ENCODE measurements at places on chromosomes 6 and 20.
A peak's percentile ranks its signal among the peaks of the same experiment; 100 is the strongest.

DNA sequence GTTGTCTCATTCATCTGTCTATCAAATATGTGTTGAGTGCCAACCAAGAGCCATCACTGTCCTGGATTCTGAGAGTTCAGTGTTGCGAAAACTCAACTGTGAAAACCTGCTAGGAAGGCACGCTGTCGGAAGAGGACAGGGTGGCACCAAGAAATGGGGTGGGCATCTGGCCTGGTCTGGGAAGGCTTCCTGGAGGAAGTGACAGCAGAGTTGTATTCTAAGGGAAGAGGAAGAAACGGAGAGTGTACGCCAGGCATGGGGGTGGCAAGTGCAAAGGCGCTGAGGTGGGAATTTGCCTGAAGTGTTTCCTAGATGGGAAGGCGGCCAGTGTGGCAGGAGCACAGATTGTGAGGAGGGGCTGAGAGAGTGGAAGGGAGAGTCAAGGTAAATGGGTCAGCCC, 91.2 kb downstream of the ANKRD60 start:
- DNase-seq: no peak

GRCh38 chr6:11592294-11592906, 54.9 kb downstream of the TMEM170B start:
- DNase-seq: no peak

DNA sequence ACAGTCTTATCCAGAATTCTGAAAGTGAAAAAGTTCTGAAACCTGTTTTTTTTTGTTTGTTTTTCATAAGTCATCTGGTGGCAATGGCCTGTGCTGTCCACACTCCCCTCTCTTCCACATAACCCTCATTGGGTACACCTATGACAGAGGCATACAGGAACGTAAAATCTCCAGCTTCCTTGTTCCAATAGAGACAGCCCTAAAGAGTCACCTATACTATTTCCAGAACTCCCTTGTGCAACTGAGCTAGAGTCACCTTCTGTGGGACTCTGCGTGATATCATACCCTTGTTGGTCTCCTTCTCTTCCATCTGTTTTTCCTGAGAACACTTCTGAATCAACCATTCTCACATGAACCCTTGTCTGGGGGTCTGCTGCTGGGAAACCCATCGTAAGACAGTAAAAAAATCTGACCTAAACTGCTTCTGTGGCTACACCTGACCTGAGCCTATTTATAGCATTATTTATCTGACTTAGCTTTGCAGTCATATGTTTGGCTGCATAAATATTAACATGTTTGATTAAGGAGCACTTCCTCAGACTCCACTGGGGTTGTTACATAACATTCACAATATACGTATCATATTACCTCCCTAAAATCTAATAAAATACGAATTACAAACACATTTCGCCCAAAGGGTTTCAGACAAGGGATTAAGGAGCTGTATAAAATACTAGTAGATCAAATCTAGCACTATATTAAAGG, 151.9 kb downstream of the PTPRT start:
- DNase-seq: no peak

DNA sequence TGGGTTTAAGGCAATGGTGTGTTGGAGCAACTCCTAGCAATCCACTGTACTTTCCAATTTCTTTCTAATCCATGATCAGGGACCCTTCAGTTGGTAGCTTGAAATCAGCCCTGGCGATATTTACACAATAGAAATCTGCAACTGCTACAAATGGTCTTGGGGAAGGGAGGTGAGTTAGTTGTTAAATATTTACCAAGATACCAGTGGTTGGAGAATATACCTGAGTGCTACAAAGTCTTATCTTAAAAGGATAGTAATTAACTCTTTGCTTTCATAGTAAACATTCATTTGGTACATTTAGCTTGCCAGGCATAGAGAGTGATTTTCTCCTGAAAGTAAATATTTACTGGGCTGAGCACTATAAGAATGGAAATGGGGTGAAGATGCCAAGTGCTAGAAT, 568.2 kb downstream of the BCKDHB start:
- no peak for DNase-seq

- no peak for DNase-seq
Measured at GRCh38 chr6:20665290-20665689, 131.0 kb downstream of the CDKAL1 start.

DNA sequence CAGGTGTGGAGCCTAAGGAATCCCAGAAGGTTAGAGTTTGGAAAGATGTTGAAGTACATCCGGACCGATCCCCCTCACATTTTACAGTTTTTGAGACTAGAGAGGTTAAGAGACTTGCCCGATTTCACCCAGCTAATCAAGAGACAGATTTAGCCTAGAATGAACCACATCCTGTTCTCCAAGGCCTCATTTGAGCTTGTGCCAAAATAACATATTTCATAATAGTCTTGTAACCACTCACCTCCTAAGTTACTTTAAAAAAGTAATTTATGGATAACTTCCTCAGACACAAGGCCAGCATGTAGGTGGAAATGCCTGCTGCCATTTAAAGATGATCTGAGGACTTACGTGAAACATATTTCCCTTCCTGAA, 39.8 kb upstream of the ARHGAP18 start:
- no peak for DNase-seq

DNA sequence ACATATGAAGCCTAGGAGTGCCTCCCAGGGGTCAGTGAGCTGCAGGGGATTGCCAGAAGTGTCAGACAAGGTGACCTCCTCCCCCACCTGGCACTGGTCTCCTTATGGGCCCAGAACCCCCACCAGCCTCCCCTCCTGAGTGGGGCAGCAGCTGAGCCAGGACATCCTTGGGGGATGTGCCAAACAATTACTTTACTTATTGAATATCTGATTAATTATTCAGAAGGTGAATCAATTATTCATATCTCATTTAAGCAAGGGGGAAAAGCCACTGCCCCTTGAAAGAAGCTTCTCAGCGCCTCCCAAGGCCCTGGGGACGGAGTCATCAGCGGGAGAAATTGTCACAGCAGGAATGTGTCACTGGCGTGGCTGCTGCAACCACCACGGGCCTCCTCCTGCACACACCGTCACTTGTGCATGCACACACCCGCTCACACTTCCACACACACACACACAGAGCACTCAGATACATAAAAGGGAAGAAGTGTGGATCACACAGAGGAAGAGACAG, 123.4 kb upstream of the MAFB start:
- DNase-seq: no peak

DNA sequence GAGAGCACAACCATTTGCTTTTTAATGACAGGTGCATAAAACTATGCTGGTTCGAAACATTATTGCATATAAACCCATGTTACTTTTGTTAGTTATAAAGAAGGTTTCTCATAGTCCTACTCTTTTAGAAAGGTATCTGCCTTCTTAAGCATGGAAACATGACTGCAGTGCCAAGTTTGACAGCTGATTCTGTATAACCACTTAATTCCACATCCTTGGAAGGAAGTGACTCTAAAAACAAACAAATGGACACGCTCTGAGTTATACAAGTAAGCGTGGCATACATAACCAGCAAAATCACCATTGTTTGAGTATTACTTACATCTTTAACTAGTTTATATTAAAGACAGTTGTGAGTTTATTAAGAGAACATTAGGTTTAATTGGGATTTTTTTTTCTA, 125.0 kb upstream of the HDGFL1 start:
- DNase-seq: no peak

GRCh38 chr6:21840428-21840827, 246.9 kb downstream of the SOX4 start:
- DNase-seq: no peak

GRCh38 chr20:51788822-51789221, 13.5 kb downstream of the SALL4 start:
- no peak for DNase-seq

GRCh38 chr6:141498977-141499376, 633.7 kb upstream of the GJE1 start:
- no peak for DNase-seq

DNA sequence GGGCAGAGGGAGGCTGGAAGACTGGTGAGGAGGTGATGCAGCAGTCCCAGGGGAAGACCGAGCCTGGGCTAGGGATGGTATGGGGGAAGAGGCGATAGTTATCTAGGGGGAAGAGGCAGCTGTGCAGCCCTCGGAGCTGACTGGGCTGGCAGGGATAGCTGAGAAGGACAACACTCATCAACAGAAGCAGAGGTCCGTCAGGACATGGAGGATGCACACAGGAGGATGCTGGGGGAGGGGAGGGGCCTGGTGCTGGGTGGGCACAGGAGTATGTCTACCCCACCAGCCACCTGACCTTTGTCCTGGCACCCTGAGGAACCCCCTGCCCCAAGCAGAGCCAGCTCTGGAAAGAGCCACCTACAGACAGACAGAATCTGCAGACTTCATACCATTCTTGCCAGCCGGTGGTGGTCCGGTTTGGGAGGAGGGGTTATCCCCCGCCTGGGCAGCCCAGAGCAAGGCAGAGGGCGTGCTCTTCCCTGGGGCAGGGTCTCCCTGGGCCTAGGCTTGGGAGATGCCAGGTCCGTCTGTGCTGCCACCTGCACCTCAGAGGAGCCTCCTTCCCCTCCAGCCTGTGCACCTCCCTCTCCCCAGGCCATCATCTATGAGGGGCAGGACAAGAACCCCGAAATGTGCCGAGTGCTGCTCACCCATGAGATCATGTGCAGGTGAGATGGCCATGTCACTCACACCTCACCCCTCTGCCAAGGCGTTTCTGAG, 14.9 kb downstream of the EBF4 start:
- no peak for DNase-seq

GRCh38 chr6:15870333-15871043, 207.7 kb upstream of the DTNBP1 start:
- no peak for DNase-seq

DNA sequence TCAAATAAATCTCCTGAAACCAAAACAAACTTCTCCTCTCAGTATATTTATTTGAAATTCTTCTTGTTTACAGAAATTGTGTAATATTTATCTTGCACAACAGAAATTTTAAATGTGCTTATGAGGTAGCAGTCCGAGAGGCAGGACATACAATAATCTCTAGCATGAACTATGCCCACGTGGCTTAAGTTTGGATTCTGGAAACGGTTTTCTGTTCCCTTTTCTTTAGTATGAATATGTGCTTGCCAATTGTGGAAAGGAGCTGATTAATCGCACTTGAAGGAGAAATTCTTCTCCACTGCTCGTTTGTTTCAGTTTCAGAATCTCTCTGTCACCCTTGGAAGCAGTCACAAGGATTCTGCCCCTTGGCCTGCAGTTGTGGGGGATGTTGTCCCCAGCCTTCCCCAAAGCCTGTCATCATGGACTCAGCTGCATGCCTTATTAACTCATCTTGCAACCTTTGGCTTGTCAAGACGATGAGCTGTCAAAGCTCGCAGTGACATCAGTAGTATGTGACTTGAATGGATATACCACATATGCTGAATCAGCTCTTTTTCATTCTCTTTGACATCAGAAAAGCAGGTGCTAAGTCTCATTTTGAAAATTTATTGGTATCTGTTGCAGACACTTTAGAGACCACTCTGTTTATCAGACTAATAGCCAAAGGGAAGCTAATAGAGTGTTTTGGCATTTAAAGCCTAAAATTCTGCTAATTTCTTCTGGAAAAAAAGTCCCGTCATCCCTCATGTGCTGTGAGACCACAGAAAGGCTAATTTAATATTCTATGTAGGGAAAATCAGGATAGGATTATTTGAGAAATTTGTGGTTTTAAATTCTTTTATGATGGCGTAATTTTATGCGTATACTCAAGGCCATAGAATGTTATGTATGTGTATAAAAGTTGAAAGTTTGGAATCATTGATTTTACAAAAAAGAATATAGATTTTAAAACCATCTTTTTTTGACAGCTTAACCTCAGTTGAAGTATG, 186.8 kb downstream of the ARID1B start:
- no peak for DNase-seq

DNA sequence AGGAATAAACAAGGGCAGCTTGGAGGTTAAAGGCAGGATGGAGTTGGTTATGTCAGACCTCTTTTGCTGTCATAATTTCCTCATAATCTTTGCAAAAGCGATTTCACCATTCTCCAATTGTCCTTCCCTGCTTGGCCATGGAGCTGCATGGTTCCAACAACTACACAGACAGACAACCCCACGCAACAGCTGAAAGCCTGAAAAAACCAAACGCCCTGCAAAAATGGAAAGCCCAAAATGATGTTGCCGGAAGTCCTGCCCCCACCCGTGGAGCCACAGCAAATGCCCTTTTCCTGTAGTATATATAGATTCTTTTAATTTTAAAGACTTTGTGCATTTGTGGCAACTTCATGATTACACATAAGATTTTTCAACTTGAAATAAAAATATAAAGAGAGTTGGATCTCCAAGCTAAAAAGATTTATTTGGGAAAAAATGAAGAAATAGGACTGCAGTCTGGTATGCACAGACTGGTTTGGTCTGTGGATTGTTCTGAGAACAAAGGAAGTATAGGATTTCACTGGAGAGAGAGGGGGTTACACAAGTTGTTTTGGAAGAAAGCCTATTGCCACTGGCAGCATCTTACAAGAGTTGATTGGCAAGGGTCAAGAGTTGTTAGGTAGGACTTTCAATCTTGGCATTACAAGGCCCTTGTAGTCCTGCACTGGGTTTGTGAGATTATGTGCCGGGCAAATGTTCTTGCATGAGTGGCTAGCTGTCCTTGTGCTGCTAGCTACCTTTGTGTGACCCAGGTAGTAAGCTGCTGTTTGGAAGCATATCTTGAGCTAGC, 190.0 kb downstream of the C6orf118 start:
- DNase-seq: no peak

DNA sequence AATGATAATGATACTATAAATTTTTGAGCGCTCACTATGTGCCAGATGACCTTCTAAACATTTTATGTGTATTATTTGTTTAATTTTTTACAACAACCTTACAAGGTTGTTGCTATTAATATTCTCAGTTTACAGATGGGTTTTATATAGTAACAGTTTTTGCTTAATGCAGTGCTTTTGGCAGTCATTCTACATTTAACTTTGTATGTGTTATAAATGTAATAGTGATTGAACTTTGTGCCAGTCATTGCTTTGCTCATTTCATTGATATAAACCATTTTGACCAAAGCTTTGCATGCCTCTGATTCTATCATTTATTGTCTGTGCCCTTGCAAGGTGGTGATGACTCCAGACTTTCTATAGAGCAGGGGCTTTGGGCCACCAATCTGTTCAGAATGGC, 206.3 kb upstream of the LAMP5 start:
- DNase-seq: no peak

GRCh38 chr6:34145161-34146020, 496 bp downstream of the GRM4 start:
- peak; percentile 33 for DNase-seq

DNA sequence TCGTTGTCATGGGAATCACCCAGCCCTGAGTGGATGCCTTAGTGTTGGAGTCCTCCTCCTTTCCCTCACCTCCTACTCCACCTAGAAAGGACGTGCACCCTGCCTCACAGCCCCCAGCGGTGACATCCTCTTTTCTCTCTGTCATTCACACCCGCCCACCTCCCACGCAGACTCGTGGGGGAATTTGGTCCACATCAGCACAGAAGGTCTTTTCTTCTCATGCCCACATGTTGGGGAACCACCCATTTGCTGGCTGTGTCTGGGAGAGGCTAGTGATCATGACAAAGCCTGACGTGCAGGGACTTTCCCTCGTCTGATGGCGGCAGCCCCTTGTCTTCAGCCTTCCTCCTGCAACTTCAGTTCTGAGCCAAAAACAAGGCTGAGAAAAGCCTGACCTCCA, 96.0 kb upstream of the CNKSR3 start:
- DNase-seq: peak; percentile 72

GRCh38 chr6:40083141-40083920, 149.1 kb upstream of the MOCS1 start:
- DNase-seq: no peak

- no peak for DNase-seq
Measured at GRCh38 chr6:34568341-34569201, 12.4 kb upstream of the SPDEF start.
